ENCODE measurements at places on chromosomes 1 and 21.

DNA sequence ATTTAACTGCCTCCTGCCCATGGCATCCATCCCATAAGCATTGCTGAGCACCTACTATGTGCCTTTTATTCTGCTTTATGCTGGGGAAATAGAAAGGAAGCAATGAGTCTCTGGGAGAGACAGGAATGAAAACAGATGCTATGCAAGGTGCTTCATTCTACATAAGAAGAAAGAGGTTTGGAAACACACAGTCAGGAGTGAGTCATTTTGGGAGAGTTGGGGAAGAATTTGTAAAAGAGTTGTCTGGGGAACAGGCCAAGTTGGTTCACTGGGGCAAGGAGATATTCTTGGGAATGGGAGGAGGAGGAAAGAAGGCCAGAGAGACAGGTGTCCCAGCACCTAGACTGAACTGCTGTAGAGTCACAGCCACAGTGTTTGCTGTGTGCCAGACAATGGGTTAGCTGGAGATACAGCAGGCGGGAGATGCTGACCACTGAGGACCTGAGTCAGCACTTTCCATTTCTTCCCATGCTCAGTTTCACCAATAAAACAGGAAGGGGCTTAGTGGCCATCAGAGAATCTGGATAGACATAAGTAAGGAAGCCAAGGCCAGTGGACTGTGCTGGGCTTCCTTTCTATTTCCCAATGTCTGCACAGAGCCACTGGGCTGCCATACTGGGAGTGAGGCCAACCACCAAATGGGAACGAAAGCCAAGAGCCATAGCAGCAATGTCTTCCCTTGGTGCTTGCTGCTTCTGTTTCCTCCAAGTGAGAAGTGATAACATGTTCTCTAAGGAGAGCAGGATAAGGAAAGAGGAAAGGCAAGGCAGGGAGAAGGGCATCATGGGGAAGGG lies 187.7 kb upstream of the USP24 start:
- no peak for DNase-seq

DNA sequence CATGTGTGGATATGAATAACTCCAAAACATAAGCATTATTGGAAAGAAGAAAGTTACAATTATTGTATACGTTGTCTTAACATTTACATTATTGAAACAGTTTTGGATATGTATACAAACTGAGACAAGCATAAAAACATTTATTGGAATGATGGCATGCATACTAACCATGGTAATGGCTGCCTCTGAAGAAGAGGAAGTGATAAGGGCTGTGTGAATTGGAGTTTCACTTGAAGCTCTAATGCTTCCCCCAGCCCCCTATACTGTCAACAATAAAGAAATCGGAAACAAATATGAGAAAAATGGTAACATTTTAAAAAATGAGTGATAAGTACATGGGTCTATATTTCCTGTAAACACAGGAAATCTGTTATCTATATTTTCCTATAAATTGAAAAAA lies 367.7 kb upstream of the DPYD start:
- no peak for DNase-seq

DNA sequence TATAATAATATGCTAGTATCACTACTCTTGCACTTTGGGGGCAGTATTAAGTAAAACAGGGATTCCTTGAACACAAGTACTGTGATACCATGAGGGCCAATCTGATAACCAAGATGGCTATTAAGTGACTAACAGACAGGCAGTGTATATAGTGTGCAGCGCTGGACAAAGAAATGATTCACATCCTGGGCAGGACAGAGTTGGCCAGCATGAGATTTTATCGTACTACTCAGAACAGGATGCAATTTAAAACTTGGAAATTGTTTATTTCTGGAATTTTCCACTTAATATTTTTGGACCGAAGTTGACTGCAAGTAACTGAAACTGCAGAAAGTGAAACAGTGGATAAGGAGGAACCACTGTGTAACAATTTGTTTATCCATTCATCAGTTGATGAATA lies 74.6 kb downstream of the DNTTIP2 start:
- DNase-seq: no peak

DNA sequence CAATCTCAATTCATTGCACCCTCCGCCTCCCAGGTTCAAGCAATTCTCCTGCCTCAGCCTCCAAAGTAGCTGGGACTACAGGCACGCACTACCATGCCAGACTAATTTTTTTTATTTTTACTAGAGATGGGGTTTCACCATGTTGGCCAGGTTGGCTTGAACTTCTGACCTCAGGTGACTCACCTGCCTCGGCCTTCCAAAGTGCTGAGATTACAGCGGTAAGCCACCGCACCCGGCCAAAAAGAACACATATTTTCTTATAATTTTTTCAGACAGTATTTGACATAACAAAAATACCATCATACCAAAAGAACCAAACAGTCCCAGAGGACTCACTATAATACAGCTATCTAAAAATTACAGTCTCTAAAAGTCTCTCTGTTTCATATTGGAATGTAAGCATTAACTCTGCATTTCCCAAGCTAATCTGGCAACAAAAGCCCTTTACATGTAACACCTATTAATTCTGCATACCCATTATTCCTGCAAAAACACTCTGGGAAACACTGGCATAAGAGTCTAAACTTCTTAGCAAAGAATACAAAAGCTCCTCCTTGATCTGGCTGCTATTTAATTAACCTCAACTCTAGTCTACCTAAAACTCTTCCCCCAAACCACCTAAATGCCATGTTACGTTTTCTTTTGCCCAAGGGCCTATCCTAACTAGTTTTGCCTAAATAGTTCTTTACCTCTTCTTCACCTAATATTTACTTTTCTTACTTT lies 26.9 kb downstream of the WDR26 start:
- no peak for DNase-seq

- DNase-seq: no peak
Observed at GRCh38 chr1:43973981-43974442, 748 bp upstream of the ATP6V0B start.

Measured in ecto neural progenitor cell (in vitro differentiated cells).